ENCODE measurements at places on chromosomes 12 and 14.
A peak's percentile ranks its signal among the peaks of the same experiment; 100 is the strongest.

- no peak for DNase-seq
- H3K4me1 ChIP-seq = peaks cover 34% of the 10 kb centered on the region
- peaks cover 3% of the 10 kb centered on the region for H3K27me3 ChIP-seq
- no peaks in the 10 kb centered on the region for H3K36me3 ChIP-seq
Observed at GRCh38 chr12:5176036-5176435, 132.4 kb downstream of the KCNA5 start.

GRCh38 chr14:73344319-73344718 is 107.0 kb downstream of the PAPLN start:
- no peak for DNase-seq
- H3K4me3 ChIP-seq = no peak overlapping the region
- no peaks in the 10 kb centered on the region for H3K36me3 ChIP-seq

DNA sequence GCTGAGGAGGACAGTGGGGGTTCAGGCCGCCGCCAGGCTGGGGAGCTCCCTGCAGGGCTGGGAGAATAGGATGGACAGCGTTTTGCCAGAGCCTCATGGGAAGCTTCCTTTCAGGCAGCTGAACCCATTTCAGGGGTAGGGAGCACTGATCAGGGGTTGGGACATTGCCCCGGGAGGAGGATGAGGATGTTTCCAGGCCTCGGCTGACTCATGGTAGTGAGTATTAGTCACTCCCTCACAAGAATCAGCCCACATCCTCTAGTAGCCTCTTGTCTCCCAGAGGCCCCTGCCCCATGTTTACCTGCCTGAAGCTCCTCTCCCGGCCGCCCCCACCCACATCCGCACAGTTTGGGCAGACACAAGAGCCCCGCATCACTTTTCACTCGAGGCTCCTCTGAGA is 89.8 kb downstream of the ZFP36L1 start:
- peak; percentile 48 for DNase-seq
- peaks cover 33% of the 10 kb centered on the region for H3K4me1 ChIP-seq
- H3K27ac ChIP-seq = peak overlapping the region; percentile 59
- 0 out of 2 replicates have a peak, but pooled peaks cover 9% of the 10 kb centered on the region for H3K36me3 ChIP-seq
- H3K27me3 ChIP-seq = no peaks in the 10 kb centered on the region
- no peak overlapping the region for H3K4me3 ChIP-seq

GRCh38 chr12:56725723-56726102 is 614 bp upstream of the NACA start:
- peaks cover 9% of the 10 kb centered on the region for H3K27me3 ChIP-seq
- peaks cover 44% of the 10 kb centered on the region for H3K4me1 ChIP-seq
- H3K27ac ChIP-seq = peak overlapping the region; percentile 100
- H3K36me3 ChIP-seq = peaks cover 35% of the 10 kb centered on the region
- peak overlapping the region; percentile 100 for H3K4me3 ChIP-seq

DNA sequence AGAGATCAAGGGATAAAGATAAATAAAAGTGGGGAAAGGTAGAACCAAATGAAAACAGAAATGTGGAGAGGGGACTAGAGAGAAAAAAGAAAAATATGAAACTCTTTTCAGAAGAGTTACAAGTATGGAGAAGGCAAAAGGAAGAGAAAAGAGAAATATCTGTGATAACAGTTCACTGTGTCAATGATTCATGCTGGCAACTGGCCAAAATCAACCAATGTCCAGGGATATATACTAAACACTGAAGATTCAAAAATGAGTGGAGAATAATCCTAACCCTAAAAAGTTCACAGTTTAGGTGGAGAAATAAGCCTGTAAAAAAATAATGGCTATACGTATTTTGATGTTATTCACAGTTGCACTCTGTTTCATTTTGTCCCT is 372.3 kb upstream of the KITLG start:
- no peaks in the 10 kb centered on the region for H3K27me3 ChIP-seq
- H3K4me3 ChIP-seq = no peak overlapping the region
- no peak overlapping the region for H3K27ac ChIP-seq
- peak; percentile 44 for DNase-seq

DNA sequence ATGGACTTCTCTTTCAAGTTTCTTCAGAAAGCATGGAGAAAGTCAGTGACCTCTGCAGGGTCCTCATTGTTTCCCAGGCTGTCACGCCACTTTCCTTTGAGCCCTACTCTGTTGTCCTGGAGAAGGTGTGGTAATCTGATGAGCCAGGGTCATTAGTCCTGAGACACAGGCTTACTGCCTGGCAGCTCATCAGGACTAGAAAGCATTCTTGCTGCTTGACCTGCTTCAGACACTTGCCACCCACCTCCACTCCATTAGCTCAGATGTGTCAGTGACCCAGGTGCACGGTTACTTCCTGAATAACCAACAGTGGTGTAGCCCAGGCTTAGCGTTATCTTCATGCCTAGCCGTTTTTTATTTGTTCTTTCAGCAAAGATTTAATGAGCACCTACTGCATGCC is 93.9 kb downstream of the FGD4 start:
- H3K4me1 ChIP-seq = no peaks in the 10 kb centered on the region
- H3K27ac ChIP-seq = no peak overlapping the region
- H3K36me3 ChIP-seq = no peaks in the 10 kb centered on the region

- peak overlapping the region; percentile 93 for H3K4me3 ChIP-seq
- no peak overlapping the region for H3K27ac ChIP-seq
- H3K27me3 ChIP-seq = peaks cover 24% of the 10 kb centered on the region
- no peaks in the 10 kb centered on the region for H3K36me3 ChIP-seq
- DNase-seq = no peak
Observed at GRCh38 chr12:110888256-110888991, 32.0 kb downstream of the MYL2 start.

DNA sequence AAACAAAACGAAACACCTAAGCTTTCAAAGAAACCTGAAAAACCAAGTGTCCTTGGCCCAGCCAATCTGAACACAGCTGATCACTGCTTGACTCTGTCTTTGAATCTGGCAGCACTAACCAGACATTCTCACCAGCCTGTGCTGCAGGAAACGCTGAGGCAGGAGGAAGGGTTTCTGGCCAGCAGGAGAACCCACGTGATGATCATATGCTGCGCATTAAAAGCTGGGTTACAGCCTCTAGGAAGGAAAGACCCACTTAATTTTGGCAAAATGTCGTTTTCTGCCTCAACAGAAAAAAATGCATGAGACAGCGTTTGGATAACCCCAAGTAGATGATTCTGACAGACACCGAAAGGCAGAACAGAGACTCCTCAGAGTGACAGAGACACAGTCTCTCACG is 9.8 kb downstream of the APPL2 start:
- peak overlapping the region; percentile 92 for H3K27ac ChIP-seq
- H3K4me1 ChIP-seq = peaks cover 99% of the 10 kb centered on the region
- peak; percentile 95 for DNase-seq
- H3K36me3 ChIP-seq = peaks cover 89% of the 10 kb centered on the region

- no peak for DNase-seq
- peaks cover 41% of the 10 kb centered on the region for H3K36me3 ChIP-seq
- no peak overlapping the region for H3K4me3 ChIP-seq
- no peaks in the 10 kb centered on the region for H3K4me1 ChIP-seq
Observed at GRCh38 chr12:132660052-132660451, 27.1 kb downstream of the POLE start.

GRCh38 chr12:79203058-79203647 is 338.6 kb downstream of the SYT1 start:
- DNase-seq = no peak
- no peaks in the 10 kb centered on the region for H3K36me3 ChIP-seq
- H3K4me1 ChIP-seq = peaks cover 6% of the 10 kb centered on the region
- no peak overlapping the region for H3K4me3 ChIP-seq

- H3K4me1 ChIP-seq = peaks cover 6% of the 10 kb centered on the region
- H3K4me3 ChIP-seq = no peak overlapping the region
- peaks cover 40% of the 10 kb centered on the region for H3K27me3 ChIP-seq
- no peak for DNase-seq
Observed at GRCh38 chr14:61280526-61281185, 482 bp downstream of the TMEM30B start.

GRCh38 chr14:50920482-50921230 is 23.6 kb downstream of the PYGL start:
- peak overlapping the region; percentile 83 for H3K27ac ChIP-seq
- peaks cover 36% of the 10 kb centered on the region for H3K36me3 ChIP-seq
- peak overlapping the region; percentile 25 for H3K4me3 ChIP-seq
- peaks cover 22% of the 10 kb centered on the region for H3K4me1 ChIP-seq
- DNase-seq = peak; percentile 75
- H3K27me3 ChIP-seq = no peaks in the 10 kb centered on the region

DNA sequence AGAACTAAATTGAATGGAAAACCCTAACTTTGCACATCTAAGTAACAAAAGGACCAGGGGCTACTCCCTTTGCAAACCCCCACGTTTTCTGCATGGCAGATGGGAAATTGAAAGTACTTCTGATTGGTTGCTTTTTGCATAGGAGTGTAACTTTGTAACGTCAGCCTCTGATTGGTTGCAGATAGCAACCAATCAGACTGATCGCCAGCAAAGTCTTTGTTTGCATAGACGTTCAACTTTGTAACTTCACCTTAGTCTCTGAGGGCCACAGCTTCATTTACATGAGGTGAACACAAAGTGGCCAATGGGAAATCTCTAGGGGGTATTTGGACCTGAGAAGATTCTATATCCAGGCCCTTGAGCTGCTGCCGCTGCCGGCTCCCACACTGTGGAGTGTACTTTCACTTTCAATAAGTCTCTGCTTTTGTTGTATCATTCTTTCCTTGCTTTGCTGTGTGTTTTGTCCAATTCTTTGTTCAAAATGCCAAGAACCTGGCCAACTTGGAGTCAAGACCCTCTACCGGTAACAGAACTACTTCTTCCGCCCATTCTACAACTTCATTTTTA is 102.5 kb upstream of the PRICKLE1 start:
- no peaks in the 10 kb centered on the region for H3K27me3 ChIP-seq
- no peak overlapping the region for H3K27ac ChIP-seq
- H3K4me1 ChIP-seq = no peaks in the 10 kb centered on the region

DNA sequence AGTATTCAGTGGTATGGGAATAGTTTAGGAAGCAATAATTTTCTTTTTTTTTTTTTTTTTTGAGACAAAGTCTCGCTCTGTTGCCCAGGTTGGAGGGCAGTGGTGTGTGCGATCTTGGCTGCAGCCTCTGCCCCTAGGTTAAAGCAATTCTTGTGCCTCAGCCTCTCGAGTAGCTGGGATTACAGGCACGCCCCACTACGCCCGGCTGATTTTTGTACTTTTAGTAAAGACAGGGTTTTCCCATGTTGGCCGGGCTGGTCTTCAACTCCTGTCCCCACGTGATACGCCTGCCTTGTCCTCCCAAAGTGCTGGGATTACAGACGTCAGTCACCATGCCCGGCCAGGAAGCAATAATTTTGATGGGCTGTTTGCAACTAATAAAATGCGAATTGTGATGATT is 62.1 kb downstream of the ATG14 start:
- peaks cover 7% of the 10 kb centered on the region for H3K4me1 ChIP-seq
- no peaks in the 10 kb centered on the region for H3K27me3 ChIP-seq
- no peaks in the 10 kb centered on the region for H3K36me3 ChIP-seq
- H3K4me3 ChIP-seq = no peak overlapping the region

DNA sequence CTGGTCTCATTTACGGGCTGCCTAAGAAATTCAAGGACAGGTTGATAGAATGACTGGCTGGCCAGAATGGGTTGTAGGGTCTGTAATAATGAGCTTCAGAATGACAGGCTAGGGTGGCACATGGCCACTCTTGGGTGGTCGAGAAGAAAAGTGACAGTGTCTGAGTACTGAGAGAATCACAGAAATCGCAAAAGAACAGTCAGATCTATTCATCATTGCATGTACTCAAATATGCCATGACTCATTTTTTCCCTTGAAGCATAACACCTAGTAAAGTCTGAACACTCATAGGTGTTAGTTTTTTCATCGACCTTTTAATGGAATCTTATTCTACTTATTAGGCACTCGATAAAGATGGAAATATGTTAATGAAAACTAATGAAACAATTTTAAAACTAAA is 37.8 kb upstream of the SEL1L start:
- H3K27ac ChIP-seq = no peak overlapping the region
- DNase-seq = no peak
- no peaks in the 10 kb centered on the region for H3K4me1 ChIP-seq
- H3K4me3 ChIP-seq = no peak overlapping the region

- no peaks in the 10 kb centered on the region for H3K27me3 ChIP-seq
- DNase-seq = no peak
- H3K4me1 ChIP-seq = no peaks in the 10 kb centered on the region
- H3K36me3 ChIP-seq = no peaks in the 10 kb centered on the region
- H3K27ac ChIP-seq = no peak overlapping the region
Observed at GRCh38 chr12:43599708-43600107, 47.7 kb upstream of the ADAMTS20 start.

DNA sequence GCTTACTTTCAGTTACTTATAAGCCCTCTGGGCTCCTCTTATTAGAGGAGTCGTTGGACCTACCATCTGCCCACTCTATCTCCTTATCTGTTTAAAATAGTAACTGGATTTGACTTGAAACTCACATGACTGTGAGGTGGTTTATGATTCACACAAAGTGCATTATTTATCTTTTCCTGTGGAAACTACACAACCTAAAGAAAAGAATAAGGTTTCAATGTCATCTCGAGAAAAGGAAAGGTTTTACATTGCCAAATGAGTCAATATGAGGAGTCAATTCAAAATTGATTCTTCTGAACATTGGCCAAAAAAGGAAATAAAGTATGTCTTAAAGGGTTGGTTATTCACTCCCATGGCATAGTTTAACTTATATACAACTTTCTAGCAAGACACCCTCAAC is 225.0 kb upstream of the G2E3 start:
- no peaks in the 10 kb centered on the region for H3K36me3 ChIP-seq
- DNase-seq = no peak
- no peak overlapping the region for H3K4me3 ChIP-seq

- DNase-seq = no peak
- H3K4me3 ChIP-seq = no peak overlapping the region
- H3K27me3 ChIP-seq = peaks cover 4% of the 10 kb centered on the region
- no peaks in the 10 kb centered on the region for H3K36me3 ChIP-seq
Observed at GRCh38 chr12:57730336-57731067, 8.0 kb downstream of the AGAP2 start.

GRCh38 chr12:110622582-110622981 is 8.7 kb downstream of the TCTN1 start:
- no peaks in the 10 kb centered on the region for H3K36me3 ChIP-seq
- DNase-seq = no peak
- H3K27me3 ChIP-seq = no peaks in the 10 kb centered on the region
- H3K4me1 ChIP-seq = 0 out of 2 replicates have a peak, but pooled peaks cover 4% of the 10 kb centered on the region
- H3K27ac ChIP-seq = no peak overlapping the region

DNA sequence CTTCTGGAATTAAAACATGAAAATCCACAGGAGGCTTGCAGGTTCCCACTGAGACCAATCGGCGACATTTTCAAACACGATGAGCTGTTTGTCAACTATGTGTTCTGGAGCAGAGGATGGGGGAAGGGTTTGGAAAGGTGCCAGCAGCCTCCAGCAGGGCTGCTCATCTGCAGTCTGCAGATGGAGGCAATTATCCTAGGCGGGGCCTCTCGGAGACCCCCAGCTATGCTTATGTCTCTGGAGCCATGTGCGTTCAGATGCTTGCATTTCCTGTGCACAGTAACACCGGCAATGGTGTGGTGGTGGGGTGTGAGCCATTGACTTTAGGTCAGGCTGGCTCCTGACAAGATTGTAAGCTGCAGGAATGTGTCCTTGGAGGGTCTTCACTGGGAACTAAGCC is 51.7 kb downstream of the RPH3A start:
- H3K27me3 ChIP-seq = no peaks in the 10 kb centered on the region
- no peak overlapping the region for H3K4me3 ChIP-seq
- no peaks in the 10 kb centered on the region for H3K36me3 ChIP-seq
- no peak for DNase-seq
- H3K4me1 ChIP-seq = no peaks in the 10 kb centered on the region

GRCh38 chr12:42086031-42086430 is 58.6 kb downstream of the GXYLT1 start:
- H3K4me3 ChIP-seq = no peak overlapping the region
- DNase-seq = peak; percentile 21
- peaks cover 22% of the 10 kb centered on the region for H3K36me3 ChIP-seq
- H3K4me1 ChIP-seq = peaks cover 43% of the 10 kb centered on the region
- H3K27me3 ChIP-seq = peaks cover 1% of the 10 kb centered on the region
- H3K27ac ChIP-seq = no peak overlapping the region

- H3K4me3 ChIP-seq = no peak overlapping the region
- H3K36me3 ChIP-seq = no peaks in the 10 kb centered on the region
- no peaks in the 10 kb centered on the region for H3K27me3 ChIP-seq
- H3K27ac ChIP-seq = no peak overlapping the region
- DNase-seq = no peak
Observed at GRCh38 chr14:29126361-29126760, 359.8 kb downstream of the FOXG1 start.
